Mammary epithelial cell (primary cell): ENCODE measurements at places on chromosomes 7 and 10. TPM values are rescaled to one million over a fixed set of nuclear protein-coding genes. Genes with fewer than 3 reads are reported as not detected.

The LBX1 gene
- not detected for polyA plus RNA-seq

The WASHC2C gene
- polyA plus RNA-seq: 7.4 TPM

The AGAP5 gene
- 2.5 TPM for polyA plus RNA-seq

The RET gene
- polyA plus RNA-seq: 0.80 TPM

DNA sequence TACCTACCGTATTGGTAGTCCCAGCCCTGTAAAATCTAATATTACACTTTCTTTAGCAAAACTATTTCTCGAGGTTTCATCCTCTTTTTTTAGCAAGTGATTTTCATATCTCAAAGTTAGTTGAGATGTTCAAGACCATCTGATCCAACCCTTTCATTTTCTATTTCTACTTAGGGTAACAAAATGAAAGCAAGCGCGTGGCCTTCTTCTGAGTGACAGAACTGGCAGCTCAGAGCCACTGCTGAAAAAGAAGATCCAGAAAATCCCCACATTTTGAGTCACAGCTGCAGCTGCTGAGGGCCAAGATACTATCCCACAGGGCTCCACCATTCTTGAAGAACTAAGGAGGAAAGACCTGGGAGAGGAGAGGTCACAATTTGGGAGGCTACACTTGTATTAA, 24.8 kb upstream of the ZNF800 start:
- no peak for DNase-seq

DNA sequence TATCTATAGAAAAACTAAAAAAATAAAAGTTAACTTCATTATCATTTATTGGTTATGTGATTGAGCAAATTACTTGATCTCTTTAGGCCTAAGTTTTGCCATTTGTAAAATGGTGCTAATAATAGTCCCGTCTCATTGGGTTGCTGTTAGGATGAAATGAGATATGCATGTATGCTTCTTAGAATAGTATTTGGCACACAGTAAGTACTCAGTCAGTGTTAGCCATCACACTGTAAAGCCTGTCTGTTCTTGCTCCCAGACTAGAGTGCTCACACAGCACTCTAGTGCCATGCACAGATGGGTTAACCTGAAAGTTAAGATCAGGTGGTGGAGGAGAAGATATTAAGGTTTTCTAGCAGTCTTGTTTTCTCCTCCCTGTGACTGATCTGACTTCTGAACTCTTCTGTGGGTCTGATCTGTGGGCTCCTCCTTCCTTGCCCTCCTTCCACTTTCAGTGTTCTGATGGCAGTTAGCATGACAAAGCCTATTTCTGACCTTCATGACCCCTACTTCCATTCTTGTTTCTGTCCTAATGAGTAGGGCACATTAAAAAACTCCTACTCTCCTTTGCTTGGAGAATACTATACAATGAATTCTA, 167.5 kb downstream of the RNLS start:
- DNase-seq: no peak

- no peak for DNase-seq
Measured at GRCh38 chr10:49691588-49691987, 12.1 kb downstream of the C10orf53 start.

- peak; percentile 27 for DNase-seq
Measured at GRCh38 chr7:26500749-26501352, 209.2 kb downstream of the SNX10 start.

DNA sequence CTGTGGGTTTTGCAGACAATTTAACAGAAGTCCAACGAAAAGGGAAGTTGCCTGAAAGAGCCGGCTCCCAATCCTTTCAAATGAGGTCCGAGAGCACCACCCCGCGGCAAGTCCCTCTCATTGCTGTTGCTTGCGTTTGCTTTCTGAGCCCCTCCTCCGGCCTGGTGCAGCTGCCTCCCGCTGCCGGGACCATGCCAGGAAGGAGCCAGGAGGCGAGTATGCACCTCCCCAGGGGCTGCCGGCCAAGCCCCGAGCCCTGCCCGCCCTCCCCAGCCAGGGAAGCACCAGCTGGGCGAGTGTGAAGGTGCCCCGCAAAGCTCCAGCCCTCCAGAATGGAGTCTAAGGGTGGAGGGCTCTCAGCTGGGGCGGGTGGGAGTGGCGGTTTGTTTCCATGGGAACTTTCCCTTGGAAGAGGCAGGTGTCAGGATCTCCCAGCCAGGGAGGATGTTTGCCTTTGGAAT, 25.8 kb upstream of the PPP2R2D start:
- DNase-seq: peak; percentile 66

DNA sequence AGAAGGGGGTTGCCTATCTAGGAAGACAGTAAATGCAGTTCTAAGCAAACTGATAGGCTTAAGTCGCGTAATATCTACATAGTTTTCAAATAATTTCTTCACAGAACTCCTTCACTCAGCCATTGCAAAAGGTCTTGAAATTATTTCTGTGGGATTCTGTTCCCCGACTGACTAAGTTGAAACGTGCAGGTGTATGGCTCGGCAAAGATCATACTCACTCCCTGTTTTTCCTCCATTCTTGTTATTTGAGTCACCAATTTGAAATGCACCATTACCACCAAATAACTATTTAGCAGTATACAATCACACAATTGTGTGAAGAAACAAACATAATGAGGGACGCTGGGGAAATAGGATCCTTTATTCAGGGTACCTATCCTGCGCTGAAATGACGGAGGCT, 771.1 kb downstream of the GATA3 start:
- no peak for DNase-seq

DNA sequence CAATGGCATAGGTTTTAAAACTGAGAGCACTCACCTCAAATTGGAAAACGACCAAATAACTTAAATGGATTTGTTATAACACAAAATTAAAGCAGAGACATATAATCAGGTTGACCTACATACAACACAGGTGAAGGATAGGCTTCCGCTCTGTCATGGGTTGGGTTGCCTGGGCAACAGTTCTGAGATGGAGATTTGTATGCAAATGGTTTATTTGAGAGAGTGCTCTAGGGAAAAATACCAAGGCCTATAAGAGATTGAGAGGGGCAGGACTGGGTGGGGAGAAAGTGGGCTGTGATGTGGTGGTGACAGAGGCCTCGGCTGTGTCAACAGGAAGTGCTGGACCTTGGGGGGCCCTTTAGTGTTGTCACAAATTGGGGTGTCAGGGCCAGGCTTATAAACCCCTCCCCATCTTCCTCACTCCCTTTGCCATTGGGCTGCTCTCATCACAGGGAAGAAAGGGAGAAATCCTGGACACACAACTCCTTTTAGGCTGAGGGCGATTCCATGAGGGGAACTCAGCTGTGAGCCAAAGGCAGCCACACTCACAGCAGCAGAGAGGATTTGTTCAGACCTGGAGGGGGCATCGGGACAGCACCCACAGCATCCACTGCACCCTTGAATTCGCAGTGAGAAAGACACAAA, 105.4 kb upstream of the LYZL1 start:
- DNase-seq: no peak

DNA sequence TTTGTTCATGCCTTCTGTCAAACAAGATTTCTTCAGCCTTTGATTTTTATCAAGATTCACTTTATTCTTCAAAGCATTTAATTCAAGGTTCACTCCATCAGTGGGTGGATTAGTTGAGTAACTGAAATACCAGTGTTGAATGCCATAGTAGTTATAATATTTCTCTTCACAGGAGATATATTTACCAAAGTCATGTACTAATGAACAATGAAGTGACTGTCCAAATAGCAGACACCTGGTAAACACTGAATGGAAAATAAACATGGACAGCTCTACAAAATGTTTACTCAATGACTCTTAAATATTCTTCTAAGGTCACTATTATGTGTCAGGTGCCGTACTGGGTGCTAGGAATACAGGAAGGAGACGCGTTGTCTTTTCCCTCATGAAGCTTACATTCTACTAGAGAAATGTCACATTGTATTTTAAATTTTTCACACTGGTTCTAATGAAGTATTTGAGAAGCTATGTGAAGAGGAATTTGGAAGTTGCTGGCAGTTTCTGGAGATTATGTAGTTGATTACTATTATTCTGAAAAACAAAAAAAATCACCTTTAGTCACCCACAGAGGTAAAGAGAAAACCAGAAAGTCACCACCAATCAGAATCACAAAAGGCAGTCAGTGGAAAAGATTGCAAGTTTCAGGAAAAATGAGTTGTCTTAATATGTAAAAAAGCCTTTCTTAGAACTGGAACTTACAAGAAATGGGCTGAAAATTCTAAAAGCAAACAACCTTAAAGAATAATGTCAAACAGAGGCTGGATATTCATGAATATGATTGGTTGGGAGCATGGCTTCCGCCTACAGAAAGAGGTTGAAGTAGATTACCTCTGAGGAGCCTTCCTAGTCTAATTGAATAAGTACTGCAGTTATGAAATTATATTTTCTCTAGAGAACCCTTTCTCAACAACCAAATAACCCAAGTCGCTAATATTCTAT, 84.5 kb downstream of the RTKN2 start:
- DNase-seq: peak; percentile 4

GRCh38 chr7:82926477-82926876, 236.2 kb downstream of the PCLO start:
- DNase-seq: no peak

- no peak for DNase-seq
Measured at GRCh38 chr7:27953777-27954176, 213.8 kb downstream of the TAX1BP1 start.

DNA sequence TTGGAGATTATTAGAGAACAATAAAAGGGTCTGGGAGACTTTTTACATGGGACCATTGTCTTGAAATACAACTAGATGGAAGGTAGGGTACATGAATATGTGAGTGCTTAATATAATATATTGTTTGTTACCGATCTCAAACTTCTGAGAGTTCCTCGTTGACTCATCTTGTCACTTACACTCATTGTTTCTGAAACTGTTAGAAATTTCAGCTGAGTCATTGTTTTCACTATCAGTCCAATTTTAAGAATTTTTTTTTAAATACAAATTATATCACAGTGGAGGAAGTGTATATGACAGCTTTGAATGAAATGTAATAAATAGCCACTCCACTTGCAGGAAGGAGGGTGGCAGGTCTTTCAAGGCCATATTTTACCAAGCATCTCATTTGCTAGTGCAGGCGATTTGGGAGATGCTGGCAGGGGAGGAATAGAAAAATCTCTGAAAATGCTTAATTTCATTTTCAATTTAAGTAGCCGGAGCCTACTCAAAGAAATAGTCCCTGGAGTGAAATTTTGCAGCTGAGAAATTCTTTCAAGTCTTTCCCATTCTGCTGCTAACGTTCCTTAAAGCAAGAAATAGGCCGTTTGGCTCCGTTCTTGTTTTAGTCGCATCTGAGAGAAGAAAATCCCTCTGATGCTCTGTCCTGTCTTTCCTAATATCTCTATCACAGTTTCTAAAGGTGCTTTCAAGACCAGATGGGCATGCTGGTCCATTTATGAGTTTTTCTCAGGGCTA, 1404.2 kb upstream of the CELF2 start:
- no peak for DNase-seq

DNA sequence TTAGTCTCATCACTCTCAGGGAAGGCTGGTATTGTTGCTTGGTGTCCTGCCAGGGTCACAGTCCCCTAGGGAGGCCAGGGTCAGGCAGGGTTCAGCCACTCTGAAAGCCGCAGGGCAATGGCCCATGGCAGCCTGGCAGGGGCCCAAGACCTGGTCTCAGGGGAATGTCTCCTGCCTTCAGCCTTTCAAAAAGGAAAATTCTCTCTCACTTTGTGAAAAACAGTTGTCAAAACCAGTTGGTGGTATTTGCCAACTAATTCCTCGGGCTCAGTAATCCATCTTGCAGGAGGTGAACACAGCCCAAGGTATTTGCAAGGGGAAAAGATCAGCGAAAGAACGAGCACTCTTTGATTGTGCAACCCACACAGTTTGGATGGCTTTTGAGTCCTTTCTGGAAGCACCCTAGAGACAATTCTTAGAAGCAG, 101.5 kb downstream of the JCAD start:
- no peak for DNase-seq

DNA sequence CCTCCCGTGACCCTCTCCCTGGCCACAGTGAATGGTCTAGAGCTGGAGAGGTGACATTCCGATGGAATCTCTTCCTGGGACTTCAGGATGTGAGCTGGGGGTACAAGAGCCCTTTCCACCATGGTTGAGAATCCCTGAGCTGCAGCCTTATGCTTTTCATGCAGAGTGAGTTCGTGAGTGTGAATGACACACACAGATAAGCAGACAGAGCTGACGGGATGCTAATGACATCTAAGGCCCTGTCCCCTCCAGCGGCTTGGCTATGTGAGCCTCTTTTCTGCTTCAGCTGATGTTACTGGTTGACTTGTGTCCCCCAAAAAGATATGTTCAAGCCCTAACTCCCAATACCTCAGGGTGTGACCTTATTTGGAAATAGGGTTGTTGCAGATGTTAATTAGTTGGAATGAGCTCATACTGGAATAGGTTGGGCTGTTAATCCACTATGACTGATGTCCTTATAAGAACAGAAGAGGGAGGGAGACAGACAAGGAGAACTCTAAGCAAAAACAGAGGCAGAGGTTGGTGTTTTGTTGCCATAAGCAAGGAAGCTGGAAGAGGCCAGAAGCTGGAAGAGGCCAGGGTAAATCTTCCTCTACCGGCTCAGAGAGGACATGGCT, 111.1 kb upstream of the AFAP1L2 start:
- DNase-seq: no peak

GRCh38 chr7:28706584-28706983, 251.5 kb downstream of the TRIL start:
- DNase-seq: no peak

DNA sequence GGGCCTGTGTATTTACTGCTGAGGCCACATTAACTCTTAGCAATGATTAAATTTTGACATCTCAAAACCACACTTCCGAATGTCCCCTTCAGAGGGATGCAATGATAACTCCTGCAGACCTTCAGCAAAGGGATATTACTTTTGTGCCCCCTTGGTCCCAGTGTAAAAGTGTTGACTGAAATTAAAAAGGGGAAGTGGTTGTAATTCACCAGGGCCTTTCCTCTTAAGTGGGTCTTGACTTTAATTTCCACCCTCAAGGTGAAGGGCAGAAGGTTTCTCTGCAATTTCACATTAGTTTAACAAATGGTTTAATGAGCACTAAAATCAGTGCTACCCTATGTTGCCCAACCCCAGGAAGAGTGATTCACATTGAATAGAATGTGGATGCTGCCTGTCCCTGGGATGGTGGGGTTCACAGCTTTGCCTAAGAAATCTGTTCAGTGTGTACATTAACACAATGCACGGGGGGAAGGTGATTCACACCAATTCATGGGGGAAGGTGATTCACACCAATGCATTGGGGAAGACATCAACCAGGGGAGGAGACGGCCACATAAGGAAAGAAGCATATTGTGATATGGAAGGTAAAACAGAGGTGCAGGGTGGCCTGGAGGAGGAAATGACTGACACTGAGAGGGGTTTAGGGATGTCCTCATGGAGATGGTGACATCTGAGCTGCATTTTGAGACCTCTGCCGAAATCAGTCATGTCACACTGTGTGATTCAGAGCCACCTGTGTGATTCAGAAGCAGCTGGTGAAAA, 19.4 kb upstream of the TNS3 start:
- DNase-seq: peak; percentile 96

- DNase-seq: no peak
Measured at GRCh38 chr10:106708506-106708905, 456.0 kb downstream of the SORCS1 start.
